ENCODE measurements at places on chromosomes 13 and 19.
A peak's percentile ranks its signal among the peaks of the same experiment; 100 is the strongest.

DNA sequence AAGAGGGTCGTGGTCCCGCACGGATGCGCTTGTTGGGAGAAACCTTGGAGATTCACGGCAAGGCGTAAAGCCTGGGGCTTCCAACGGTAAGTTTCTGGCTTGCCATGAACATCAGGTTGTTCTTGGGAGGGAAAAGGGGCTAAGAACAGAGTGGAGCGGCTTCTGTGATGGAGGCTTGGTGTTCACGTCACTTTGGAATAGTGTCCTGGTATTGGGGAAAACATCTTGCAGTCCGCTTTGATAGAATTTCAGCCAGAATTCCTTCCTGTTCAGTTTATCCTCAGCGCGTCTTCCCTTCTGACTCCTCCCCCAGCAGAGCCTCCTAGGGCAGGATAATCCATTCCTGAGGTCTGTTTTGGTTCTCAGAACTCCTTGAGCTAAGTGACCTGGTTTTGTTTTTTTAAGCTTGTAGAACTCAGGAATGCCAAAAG, 2.0 kb downstream of the KCTD15 start:
- no peak for DNase-seq

DNA sequence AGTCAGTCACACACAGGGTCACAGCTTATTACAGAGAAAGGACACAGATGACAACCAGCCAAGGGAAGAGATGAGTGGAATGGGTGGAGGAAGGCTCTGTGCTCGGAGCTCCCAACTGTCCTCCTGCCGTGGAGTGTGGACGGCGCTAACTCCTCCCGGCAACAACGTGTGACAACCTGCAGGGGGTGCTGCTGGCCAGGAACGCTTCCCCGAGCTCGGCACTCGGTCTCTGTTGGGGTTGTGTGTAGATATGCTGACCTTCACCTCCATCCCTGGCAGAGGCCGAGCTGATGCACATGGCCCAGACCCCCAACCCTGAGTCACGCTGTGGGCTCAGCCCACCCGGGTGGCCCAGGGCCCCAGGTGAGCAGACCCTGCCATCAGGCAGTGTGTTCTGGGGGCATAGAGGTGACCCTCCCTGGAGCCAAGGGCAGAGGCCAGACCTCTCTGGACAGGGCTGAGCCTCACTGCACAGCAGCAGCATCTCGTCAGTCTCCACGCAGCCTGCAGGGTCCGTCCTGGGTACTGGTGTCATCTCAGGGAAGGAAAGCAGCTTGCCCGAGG, 14.1 kb downstream of the ZNF444 start:
- no peak for DNase-seq

DNA sequence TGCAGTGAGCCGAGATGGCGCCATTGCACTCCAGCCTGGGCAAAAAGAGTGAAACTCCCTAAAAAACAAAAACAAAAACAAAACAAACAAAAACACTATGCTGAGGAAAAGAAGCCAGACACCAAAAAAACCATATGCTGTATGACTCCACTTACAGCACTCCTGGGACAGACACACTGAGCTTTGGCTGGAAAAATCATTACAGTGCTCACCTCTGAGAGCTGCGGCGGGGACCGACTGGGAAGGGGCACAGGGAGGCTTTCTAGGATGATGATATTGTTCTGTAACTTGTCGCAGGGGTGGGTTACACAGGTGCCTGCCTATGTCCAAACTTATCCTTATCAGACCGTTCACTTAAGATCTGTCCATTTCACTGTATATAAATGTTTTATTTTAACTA, 7.8 kb downstream of the PNMA8A start:
- DNase-seq: no peak

- DNase-seq: no peak
Observed at GRCh38 chr13:96810104-96810503, 184.2 kb downstream of the OXGR1 start.

- peak; percentile 76 for DNase-seq
Observed at GRCh38 chr19:8585894-8586750, 8.9 kb upstream of the MYO1F start.

- DNase-seq: no peak
Observed at GRCh38 chr19:45305421-45305820, 17.3 kb downstream of the CKM start.

- DNase-seq: peak; percentile 81
Observed at GRCh38 chr19:1064661-1065605, 2.0 kb upstream of the ARHGAP45 start.

Data from activated CD4-positive, alpha-beta memory T cell treated with anti-CD3 and anti-CD28 coated beads, Interleukin-2, amount 10 ng/mL, durations not matched to agents 7 days and 5 days (primary cell).